ENCODE measurements at places on chromosomes 12 and 14. TPM values are rescaled to one million over a fixed set of nuclear protein-coding genes. Genes with fewer than 3 reads are reported as not detected.

- no peak for DNase-seq
Observed at GRCh38 chr12:30973830-30974229, 47.3 kb downstream of the TSPAN11 start.

GRCh38 chr14:35551081-35551480 is 17.1 kb downstream of the INSM2 start:
- no peak for DNase-seq

DNA sequence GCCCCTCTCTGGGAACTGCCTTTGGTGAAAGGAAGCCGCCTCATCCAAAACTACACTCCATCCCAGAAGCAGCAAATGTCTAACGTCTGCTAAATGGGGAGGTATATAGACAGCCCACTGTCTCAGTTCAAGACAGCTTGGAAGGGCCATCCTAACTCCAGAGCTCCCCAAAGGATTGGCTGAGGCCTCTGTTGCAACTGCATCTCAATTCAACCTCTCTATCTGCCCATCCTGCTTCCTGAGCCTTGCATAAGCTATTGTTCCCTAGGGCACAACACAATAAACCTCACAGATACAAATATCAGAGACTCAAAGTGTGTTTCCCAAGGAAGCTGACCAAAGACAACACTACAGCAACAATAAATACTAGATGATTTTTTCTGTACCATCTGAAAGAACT is 495.2 kb upstream of the SOX5 start:
- DNase-seq, result no peak

- no peak for DNase-seq
Observed at GRCh38 chr14:83940253-83940652, 1589.7 kb upstream of the FLRT2 start.

Gene RD3L
- not detected for total RNA-seq

Gene SIX6
- not detected for total RNA-seq

Gene CD163L1
- total RNA-seq, result 7.6 TPM
